Stimulated activated CD8-positive, alpha-beta memory T cell treated with anti-CD3 and anti-CD28 coated beads, Interleukin-7, amount 100 ng/mL, for 1 hour (primary cell): ENCODE measurements at places on chromosomes 4 and X.

DNA sequence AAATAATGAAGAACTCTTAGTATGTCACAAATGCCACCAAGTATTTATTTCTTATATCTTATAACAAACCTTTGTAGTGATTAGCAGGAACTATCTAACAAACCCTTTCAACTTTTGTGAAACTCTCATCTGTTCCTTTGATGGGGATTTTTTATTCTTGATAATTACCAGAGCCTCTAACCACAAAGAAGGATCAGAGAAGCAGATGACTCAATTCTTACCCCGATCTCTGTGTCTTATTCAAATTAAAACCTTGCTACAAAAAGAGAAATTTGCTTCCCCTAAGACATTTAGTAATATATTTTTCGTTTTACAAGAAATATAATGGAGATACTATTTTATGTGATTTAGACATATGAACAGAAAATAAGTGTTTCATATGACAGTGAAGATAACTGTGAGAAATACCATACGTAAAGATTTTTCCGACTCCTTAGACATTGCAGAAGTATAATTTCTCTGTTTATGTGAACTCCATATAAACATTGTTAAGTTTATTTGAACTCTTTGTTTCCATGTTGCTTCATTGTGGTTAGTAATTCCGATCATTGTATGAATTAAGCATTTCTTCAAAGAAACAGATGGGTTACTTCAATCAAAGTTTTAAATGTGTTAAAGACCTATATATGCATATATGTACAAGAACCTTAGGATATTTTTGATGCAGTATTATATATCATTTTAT lies 205.4 kb downstream of the CFAP299 start:
- no peak for DNase-seq

- no peak for DNase-seq
These were observed 142.4 kb downstream of the ANXA5 start for GRCh38 chr4:121554382-121554781.

- DNase-seq, result no peak
These were observed 24.2 kb upstream of the HELT start for GRCh38 chr4:184994010-184994622.

DNA sequence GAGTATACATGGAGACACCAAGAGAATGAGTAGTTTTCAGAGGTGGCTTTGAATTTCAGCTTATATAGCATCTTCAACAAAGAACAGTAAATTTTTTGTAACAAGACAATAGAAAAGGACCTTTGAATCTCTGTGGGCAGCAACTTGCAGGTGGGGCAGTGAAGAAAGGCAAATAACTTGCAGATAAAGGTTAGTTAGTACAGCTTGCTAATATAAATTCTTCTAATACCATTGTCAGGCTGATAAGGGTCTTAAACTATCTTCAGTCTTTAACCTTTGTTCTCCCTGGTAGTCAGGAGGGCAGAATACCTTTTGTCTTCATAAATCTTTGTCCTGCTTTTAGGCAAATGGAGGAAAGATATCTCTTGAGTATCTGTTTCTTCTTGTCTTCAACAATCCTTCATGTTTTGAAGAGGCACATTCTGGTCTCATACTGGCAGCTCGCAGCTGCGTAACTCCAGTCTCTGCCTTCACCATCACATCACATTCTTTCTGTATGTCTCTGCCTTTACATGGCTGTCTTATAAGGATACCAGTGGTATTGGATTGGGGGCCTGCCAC lies 16.0 kb downstream of the ANXA3 start:
- DNase-seq, result no peak

- no peak for DNase-seq
These were observed 1.5 kb downstream of the SMIM14 start for GRCh38 chr4:39637221-39637585.

GRCh38 chrX:120749141-120749846 lies 119.4 kb upstream of the C1GALT1C1 start:
- DNase-seq, result no peak

GRCh38 chr4:159446266-159446976 lies 343.5 kb downstream of the RAPGEF2 start:
- DNase-seq, result no peak

DNA sequence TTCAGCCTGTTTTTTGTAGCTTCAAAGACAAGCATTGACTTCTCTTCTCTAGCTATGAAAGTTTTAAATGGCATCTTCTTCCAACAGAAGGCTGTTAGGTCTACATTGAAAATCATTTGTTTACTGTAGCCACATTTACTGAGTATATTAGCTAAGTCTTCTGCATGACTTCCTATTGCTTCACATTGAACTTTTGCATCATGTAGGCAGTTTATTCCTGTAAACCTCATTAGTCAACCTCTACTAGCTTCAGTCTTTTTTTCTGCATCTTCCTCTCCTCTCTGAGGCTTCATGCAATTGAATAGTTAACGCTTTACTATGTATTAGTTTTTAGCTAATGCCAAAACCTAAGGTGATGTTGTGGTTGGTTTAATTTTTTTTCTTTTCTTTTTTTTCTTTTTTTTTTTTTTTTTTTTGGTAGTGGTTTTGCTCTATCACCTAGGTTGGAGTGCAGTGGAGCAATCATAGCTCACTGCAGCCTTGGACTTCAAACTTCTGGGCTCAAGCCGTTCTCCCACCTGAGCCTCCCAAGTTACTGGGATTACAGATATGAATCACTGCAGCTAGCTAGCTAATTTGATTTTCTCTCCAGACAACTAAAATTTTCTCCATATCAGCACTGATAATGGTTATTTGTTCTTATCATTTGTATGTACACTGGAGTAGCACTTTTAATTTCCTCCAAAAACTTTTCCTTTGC lies 3.4 kb downstream of the UGT2A3 start:
- no peak for DNase-seq

DNA sequence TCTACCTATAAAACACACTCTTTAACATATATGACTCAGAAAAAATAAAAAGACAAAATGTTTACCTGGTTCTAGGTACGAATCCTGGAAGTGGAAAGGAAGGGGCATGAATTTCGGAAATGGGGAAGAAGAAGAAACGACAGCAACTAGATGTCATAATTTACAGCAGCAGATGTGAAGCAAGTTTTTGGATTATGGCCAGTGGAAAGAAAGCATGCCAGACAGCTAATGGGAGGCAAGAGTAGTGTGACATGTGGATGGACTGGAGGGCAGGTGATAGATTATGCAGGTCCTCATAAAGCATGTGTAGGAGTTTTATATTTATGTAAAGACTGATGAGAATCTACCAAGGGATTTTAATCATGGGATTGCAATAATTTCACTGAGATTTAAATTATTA lies 279.0 kb upstream of the TACR3 start:
- no peak for DNase-seq
